ENCODE measurements at places on chromosomes 6 and 20. TPM values are rescaled to one million over a fixed set of nuclear protein-coding genes. Genes with fewer than 3 reads are reported as not detected.

C6orf118 gene
- not detected for total RNA-seq

EDEM2 gene
- 41.8 TPM for total RNA-seq

SLC44A4 gene
- total RNA-seq, result not detected

BPIFB2 gene
- not detected for total RNA-seq

DDAH2 gene
- 97.5 TPM for total RNA-seq

WASF1 gene
- 18.6 TPM for total RNA-seq

SAMHD1 gene
- 30.4 TPM for total RNA-seq

DNA sequence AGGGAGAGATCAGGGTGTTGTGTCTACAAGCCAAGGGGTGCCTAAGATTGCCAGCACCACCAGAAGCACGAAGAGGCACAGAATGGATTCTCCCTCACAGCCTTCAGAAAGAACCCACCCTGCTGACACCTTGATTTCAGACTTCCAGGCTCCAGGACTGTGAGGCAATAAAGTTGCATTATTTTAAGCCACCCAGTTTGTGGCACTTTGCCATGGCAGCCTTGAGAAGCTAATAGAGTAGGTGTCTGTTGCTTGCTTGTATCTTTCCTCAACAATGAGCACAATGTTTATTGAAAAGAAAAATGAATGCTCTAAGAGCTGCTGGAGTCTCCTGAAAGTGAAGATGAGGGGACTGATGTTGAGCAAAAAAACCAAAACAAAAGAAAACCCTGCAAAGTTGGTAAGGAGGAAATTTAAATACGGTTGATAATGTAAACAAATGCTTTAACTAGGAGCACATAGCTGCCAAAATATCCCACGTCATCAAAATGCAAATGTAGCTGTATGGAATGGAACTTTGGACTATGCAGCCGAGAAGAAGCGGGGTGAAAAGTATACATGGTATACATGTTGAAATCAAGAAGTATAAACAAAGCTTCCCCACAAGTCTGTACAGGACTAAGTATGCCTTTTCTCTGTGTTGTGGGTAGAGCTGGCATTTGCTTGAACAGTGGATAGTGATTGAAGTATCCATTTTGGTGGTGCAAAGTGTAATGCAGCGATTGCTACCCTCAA, 8.0 kb downstream of the IL20RA start:
- H3K4me3 ChIP-seq, result no peak overlapping the region
- no peaks in the 10 kb centered on the region for H3K4me1 ChIP-seq
- no peak overlapping the region for H3K27ac ChIP-seq
- DNase-seq, result no peak
- H3K27me3 ChIP-seq, result peaks cover 13% of the 10 kb centered on the region
- H3K36me3 ChIP-seq, result no peaks in the 10 kb centered on the region

DNA sequence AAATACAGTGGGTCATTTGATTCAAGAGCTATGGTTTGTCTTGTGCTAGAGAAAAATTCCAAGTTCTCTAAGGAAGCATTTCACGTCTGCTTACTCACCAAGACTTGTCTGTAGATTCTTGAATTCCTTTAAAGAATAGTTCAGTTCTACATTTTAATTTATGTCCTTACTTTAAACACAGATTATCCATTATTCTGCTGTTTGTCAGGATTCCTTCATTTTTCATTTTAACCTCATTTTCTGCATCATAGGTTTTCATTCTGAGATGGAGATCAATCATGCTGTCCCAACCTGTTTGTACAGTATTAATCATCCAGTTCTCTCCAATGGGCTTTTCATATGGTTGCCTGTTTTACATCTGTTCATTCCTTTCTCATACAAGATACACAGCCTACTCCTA, 24.5 kb upstream of the POPDC3 start:
- DNase-seq, result no peak
- H3K27me3 ChIP-seq, result no peaks in the 10 kb centered on the region

DNA sequence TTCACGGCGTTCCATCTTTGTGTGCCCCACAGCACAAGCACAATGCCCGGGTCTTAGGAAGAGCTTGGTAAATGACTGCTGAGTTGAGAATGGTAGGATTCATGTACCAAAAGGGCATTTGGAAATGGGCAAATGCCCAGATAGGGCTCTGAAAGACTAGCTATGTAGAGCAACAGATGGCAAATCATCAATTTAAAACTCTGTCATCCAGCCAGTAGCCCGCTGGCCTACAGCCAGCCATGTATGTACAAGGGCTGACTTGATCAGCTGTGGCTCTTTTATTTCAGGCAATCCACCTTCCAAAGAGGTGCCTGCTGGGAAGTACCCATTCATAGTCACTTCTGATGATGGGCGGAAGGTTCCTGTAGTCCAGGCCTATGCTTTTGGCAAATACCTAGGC, 35.1 kb downstream of the NT5E start:
- no peak for DNase-seq
- H3K36me3 ChIP-seq, result peaks cover 72% of the 10 kb centered on the region
- H3K27me3 ChIP-seq, result no peaks in the 10 kb centered on the region
- no peak overlapping the region for H3K4me3 ChIP-seq
- H3K27ac ChIP-seq, result peak overlapping the region; percentile 5
- peaks cover 19% of the 10 kb centered on the region for H3K4me1 ChIP-seq

- H3K4me1 ChIP-seq, result peaks cover 52% of the 10 kb centered on the region
- H3K4me3 ChIP-seq, result no peak overlapping the region
- H3K27me3 ChIP-seq, result no peaks in the 10 kb centered on the region
- H3K27ac ChIP-seq, result no peak overlapping the region
Measured at GRCh38 chr6:149337320-149337719, 19.8 kb downstream of the TAB2 start.

- peaks cover 35% of the 10 kb centered on the region for H3K4me1 ChIP-seq
- peak overlapping the region; percentile 95 for H3K27ac ChIP-seq
- no peaks in the 10 kb centered on the region for H3K36me3 ChIP-seq
- peak; percentile 34 for DNase-seq
- H3K27me3 ChIP-seq, result no peaks in the 10 kb centered on the region
Measured at GRCh38 chr6:140051521-140052512, 677.4 kb upstream of the CITED2 start.

- H3K36me3 ChIP-seq, result peaks cover 57% of the 10 kb centered on the region
Measured at GRCh38 chr20:433300-433975, 25.3 kb downstream of the RBCK1 start.

DNA sequence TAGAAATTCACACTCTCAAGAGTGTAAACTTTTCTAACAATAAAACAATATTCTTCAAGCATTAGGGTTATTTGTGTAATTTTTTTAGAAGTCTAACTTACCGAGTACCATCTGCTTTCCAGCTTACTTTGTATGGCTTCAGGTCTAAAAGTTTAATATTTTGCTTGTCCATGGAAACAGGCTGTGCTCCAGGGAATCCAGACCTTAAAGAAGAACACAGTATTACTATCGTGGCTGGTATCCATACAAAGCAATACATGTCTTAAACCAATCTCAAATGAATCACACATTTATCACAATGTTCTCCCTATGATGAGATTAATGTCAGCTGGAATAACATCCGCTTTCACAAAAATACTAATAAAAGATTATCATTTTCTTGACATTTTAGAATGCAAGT, 73.0 kb downstream of the RNGTT start:
- H3K4me3 ChIP-seq, result no peak overlapping the region
- no peak overlapping the region for H3K27ac ChIP-seq
- peaks cover 4% of the 10 kb centered on the region for H3K4me1 ChIP-seq
- DNase-seq, result no peak
- no peaks in the 10 kb centered on the region for H3K27me3 ChIP-seq

GRCh38 chr6:106739387-106739786, 110.0 kb downstream of the QRSL1 start:
- H3K4me1 ChIP-seq, result no peaks in the 10 kb centered on the region
- H3K27ac ChIP-seq, result no peak overlapping the region

- no peak for DNase-seq
- no peaks in the 10 kb centered on the region for H3K4me1 ChIP-seq
- H3K27me3 ChIP-seq, result no peaks in the 10 kb centered on the region
- peaks cover 70% of the 10 kb centered on the region for H3K36me3 ChIP-seq
- H3K4me3 ChIP-seq, result no peak overlapping the region
- no peak overlapping the region for H3K27ac ChIP-seq
Measured at GRCh38 chr6:56570413-56571359, 72.0 kb downstream of the DST start.

DNA sequence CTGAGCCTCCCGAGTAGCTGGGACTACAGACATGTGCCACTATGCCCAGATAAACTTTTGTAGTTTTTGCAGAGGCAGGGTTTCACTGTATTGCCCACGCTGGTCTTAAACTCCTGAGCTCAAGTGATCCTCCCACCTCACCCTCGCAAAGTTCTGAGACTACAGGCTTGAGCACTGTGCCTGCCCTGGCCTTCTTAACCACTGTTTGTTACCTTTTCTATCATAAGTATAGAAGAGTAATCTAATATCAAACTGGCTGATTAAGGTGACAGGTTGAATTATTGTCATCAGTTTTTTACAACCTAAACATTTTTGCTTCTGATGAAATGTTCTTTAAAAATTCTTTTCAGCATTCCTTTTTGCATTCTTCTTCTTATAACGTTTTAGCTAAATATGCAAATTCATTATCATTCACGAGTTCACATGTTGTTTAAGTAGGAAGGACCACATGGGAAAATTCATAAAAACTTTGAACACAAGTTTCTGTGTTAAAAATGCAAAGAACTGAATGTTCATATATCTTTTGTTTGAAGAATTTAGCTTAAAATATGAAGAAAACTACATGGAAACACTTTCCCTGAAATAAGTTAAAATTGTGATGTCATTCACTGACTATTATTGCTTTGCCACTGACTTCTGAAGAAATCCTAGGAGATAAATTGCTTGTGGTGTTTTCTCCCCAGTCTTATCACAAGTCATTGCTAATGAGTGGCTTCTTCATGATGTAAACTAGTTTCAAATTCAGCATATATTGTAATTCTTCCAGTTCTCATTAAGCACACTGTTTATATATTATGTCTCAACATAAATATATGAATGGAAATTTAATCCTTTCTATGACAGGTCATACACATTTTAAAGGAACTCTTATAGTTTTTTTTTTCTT, 106.7 kb downstream of the ADGRB3 start:
- no peak for DNase-seq
- H3K27ac ChIP-seq, result no peak overlapping the region
- no peaks in the 10 kb centered on the region for H3K4me1 ChIP-seq

- H3K27me3 ChIP-seq, result no peaks in the 10 kb centered on the region
- no peak overlapping the region for H3K4me3 ChIP-seq
- no peak overlapping the region for H3K27ac ChIP-seq
- DNase-seq, result no peak
- H3K4me1 ChIP-seq, result peaks cover 6% of the 10 kb centered on the region
Measured at GRCh38 chr20:53330601-53331140, 263.0 kb downstream of the ZNF217 start.

GRCh38 chr6:121664158-121664557, 228.7 kb downstream of the GJA1 start:
- H3K36me3 ChIP-seq, result no peaks in the 10 kb centered on the region
- peaks cover 19% of the 10 kb centered on the region for H3K4me1 ChIP-seq
- H3K27me3 ChIP-seq, result no peaks in the 10 kb centered on the region
- H3K4me3 ChIP-seq, result no peak overlapping the region

DNA sequence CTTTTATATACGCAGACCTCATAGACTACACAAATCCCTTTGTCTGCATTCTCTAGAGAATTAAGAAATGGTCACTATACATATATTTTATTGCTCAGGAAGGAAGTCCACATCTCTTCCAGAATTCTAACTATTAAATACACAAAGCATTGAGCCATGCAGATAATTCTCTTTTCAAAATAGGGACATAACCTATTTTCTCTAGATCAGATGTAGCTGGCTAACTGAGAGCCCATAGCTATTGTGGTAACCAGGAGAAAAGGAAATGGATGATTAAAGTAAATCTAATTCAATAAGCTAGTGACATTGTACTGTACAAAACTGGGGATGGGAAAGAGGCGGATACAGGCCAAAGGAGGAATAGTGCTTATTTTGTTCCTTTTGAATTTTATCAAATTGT, 137.2 kb downstream of the BACH2 start:
- H3K36me3 ChIP-seq, result no peaks in the 10 kb centered on the region
- H3K27me3 ChIP-seq, result no peaks in the 10 kb centered on the region
- no peak overlapping the region for H3K27ac ChIP-seq
- no peak overlapping the region for H3K4me3 ChIP-seq

DNA sequence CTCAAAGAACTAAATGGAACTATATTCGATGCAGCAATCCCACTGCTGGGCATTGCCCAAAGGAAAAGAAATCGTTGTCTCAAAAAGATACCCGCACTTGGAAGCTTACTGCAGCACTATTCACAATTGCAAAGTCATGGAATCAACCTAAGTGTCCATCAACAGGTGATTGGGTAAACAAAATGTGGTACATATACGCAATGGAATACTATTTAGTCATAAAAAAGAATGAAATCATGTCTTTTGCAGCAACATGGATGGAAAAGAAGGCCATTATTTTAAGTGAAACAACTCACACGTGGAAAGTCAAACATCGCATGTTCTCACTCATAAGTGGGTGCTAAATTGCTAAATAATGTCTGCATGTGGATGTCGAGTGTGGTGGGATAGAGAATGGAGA, 70.9 kb upstream of the MPC1 start:
- H3K27ac ChIP-seq, result no peak overlapping the region
- peaks cover 5% of the 10 kb centered on the region for H3K4me1 ChIP-seq
- H3K4me3 ChIP-seq, result no peak overlapping the region
- H3K27me3 ChIP-seq, result no peaks in the 10 kb centered on the region

DNA sequence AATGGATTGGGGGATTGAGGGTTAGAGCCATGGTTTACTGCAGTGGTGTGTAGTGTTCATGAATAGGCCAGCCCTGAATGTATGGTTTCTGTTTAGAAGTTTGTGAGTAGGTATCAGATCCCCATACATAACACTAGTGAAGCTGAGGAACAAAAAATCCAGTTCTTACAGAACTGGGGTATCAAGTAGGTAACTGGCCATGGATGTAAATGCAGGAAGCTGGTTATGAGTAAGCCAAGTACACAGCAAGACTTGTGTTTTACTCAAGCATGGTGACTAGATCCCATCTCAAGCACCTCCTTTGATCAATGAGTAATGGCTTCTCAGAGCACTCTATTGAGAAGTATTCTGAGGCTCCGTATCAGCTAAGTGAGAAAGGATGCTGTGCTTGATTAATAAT, 613.7 kb upstream of the FLRT3 start:
- DNase-seq, result no peak
- no peaks in the 10 kb centered on the region for H3K4me1 ChIP-seq
- H3K27ac ChIP-seq, result no peak overlapping the region
- no peak overlapping the region for H3K4me3 ChIP-seq

GRCh38 chr20:9269280-9269971, 200.5 kb downstream of the PLCB4 start:
- H3K27ac ChIP-seq, result peak overlapping the region; percentile 16
- no peak overlapping the region for H3K4me3 ChIP-seq
- no peaks in the 10 kb centered on the region for H3K27me3 ChIP-seq
- no peaks in the 10 kb centered on the region for H3K36me3 ChIP-seq

DNA sequence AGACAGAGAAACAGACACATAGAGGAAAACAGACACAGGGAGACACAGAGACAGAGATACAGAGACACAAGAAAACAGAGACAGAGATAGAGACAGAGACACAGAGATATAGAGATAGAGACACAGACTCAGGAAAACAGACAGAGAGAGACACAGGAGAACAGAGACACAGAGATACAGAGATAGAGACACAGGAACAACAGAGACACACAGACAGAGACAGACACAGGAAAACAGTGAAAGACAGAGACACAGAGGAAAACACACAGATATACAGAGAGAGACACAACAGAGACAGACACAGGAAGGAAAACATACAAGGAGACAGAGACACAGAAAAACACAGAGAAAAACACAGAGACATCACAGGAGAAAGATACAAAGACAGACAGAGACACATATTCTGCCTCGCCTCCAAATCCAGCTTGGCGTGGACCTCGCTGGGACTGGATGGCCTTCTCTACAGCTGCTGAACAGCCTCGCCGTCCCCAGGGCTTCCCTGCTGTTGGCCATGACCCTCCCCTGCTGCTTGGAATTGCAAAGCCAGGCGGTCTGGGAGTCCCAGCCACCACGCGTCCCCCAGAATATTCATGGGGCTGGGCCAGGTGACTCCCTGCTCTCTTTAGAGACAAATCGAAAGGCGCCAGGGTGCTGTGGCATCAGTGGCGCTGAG, 36.8 kb downstream of the NTSR1 start:
- H3K27me3 ChIP-seq, result peaks cover 13% of the 10 kb centered on the region
- H3K4me3 ChIP-seq, result no peak overlapping the region

All from osteoblast (primary cell).